Stimulated activated CD4-positive, alpha-beta T cell treated with anti-CD3 and anti-CD28 coated beads, Interleukin-1b, Interleukin-23, amount 100 ng/mL, for 24 hours (primary cell): ENCODE measurements at places on chromosomes 13 and 19.

GRCh38 chr13:94057618-94058186 lies 421.8 kb downstream of the DCT start:
- DNase-seq, result no peak

- DNase-seq, result no peak
Observed at GRCh38 chr13:38758277-38758676, 71.4 kb downstream of the FREM2 start.

DNA sequence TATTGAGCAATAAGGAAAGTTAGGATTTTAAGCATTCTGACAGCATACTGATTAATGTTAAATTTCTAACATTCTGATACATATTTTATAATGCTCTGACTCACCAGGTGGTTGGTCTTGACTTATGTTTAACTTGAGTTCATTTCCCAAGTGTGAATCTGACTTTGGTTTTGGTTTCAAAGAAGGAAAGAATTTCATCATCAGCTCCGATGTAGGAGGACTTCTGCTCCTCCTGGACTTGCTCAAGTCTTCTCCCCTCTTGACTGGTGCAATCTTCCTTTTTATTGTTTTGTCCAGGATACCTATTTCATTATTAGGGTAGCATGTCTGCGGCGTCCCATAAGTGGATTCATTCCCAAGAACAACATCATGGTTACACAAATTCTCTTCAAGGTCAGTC lies 141.3 kb downstream of the RNF17 start:
- no peak for DNase-seq

DNA sequence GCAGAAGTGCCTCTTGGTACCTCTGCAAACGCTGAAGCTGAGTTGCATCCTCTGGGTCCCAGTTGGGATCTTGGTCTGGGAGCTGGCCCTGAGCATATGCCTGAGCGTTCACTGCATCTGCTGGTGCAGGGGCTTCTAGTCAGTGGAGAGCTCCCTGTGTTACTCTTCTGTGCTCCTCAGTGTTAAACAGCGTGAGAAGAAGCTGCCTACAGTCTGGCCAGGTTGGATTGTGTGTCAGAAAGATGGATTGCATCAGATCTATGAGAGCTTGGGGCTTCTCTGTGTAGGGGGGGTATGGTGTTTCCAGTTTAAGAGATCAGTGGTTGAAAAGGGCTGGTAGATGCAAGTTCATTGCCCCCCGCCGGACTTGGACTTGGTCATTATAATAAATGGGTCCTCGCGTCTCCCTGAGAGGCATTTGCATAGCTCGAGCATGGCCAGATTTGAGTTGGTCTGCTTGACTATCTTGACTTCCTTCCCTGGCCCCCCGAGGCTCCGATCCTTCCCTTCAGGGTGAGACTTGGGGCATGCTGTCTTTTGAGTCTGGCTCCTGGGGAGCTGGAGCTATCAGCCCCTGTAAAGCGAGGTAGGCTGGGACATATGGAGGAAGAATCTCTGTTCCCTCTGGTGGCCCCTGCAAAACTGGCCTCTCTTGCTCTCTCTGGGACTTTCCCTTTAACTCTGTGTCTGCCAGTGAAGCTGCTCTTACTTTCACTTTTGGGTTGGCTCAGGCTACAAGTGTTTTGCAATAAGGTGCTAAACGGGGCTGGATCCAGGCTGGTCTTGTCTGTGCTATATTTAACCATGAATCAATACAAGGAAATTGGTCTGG lies 52.9 kb downstream of the OR10H4 start:
- DNase-seq, result no peak

GRCh38 chr13:47957073-47957472 lies 44.0 kb downstream of the SUCLA2 start:
- no peak for DNase-seq

GRCh38 chr13:44822291-44822690 lies 167.0 kb downstream of the NUFIP1 start:
- no peak for DNase-seq

GRCh38 chr19:18433015-18433691 lies 4.8 kb downstream of the ISYNA1 start:
- no peak for DNase-seq

DNA sequence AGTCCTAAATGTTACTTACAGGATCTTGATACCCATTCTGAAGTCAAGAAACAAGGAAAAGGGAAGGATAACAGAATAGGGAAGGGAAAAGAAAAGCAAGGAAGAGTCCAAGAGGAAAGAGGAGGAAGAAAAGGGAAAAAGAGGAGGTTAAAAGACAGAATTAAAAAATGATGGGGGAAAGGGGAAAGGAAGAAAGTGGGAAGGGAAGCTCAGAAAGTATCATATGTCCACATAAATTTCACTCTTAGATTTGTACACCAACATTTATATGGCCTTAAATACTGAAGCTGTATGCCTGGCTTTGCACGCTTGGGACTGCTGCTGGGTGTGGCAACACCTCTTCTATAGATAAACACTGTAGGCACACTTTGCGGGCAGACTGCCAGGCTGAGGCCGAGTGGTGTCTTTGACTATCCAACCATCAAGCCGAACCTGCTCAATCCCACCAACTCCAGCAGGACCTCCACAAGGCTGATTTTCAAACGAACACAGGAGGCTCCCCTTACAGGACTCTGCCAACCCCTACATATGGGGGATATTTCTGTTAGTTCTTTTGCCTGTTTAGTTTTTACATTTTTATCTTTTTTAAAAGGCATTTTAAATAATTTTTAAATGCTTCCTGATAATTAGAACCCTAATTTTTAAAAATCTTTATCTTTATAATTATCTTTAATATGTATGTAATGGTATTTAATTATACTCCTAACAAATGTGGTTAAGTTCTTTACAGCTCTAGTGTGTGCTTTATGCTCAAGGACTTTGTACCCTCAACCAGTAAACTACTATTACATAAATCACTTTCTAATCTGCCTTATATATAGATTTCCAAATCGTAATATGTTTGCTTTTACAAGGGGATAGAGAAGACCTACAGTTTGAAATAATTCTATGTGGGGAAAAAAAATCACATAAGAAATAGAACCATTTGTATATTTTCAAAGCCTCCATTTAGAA lies 154.2 kb downstream of the DIAPH3 start:
- DNase-seq, result no peak

DNA sequence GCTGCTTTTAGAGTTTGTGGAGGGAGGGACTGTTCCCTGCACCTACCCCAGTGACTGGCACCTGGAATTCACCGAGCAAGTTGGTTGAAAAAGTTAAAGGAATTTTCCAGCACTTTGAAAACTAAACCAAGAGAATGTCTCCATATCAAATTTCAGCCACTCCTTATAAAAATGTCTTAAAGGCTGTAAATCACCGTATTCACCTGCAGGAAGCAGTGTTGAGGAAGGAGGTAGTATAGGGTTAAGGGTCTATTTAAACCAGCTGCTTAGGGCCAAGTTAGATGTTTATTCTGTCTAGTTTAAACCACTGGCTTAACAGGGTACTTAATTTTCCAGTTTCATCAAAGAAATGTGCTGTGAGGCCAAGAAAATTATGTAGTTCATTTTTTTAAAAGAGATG lies 3.8 kb upstream of the RAB20 start:
- no peak for DNase-seq

- DNase-seq, result no peak
Observed at GRCh38 chr13:111665691-111666095, 345.3 kb downstream of the TEX29 start.

GRCh38 chr19:28492621-28493020 lies 720.3 kb downstream of the UQCRFS1 start:
- DNase-seq, result no peak

DNA sequence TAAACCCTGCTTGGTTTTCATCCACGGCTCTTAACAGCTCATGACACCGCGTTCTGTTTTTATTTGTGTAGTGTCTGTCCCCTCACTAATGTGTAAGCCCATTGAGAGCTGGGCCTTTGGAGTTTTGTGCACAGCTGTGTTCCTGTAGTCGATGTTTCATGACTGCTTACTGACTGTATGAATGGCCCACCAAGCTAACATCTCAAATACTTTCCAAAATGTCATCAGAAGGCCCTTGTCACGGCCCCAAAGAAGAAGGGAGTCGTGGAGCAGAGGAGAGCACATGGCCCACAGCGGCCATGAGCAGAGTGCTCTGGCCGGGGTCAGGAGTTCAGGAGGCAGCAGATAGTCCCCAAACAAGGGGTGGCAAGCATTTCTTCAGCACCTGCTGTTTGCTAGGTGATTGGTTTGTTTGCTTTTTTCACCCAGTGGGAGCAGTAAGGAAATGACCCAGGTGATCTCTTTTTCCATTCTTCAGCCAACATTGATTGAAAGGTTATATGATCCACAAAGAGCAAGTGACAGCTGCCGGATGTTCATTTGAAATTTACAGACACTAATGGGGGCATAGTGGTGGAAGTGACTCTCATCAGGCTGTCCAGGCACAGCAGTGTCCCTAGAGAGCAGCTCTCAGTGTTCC lies 315.2 kb downstream of the ATP8A2 start:
- no peak for DNase-seq

GRCh38 chr13:26457212-26457611 lies 100.3 kb upstream of the WASF3 start:
- no peak for DNase-seq

- no peak for DNase-seq
Observed at GRCh38 chr13:33366469-33367062, 81.0 kb upstream of the STARD13 start.

DNA sequence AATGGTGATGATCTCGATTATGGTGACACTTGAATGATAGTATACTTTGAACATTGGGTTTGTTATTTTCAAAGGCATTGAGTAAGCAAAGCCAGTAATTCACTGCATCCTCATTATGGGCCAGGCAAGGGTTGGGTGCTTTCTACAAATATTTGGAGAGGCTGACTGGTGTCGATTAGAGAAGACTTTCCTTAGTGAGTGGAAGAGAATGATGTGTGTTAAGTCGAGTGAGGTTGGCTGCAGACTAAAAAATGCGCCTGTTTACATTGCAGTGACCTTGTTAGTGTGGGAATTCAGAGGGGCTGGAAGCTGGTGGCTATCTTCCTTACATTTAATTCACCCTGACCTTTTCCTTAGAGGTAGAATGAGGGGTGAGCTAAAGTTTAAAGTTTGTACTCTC lies 22.4 kb upstream of the RNF113B start:
- DNase-seq, result no peak

DNA sequence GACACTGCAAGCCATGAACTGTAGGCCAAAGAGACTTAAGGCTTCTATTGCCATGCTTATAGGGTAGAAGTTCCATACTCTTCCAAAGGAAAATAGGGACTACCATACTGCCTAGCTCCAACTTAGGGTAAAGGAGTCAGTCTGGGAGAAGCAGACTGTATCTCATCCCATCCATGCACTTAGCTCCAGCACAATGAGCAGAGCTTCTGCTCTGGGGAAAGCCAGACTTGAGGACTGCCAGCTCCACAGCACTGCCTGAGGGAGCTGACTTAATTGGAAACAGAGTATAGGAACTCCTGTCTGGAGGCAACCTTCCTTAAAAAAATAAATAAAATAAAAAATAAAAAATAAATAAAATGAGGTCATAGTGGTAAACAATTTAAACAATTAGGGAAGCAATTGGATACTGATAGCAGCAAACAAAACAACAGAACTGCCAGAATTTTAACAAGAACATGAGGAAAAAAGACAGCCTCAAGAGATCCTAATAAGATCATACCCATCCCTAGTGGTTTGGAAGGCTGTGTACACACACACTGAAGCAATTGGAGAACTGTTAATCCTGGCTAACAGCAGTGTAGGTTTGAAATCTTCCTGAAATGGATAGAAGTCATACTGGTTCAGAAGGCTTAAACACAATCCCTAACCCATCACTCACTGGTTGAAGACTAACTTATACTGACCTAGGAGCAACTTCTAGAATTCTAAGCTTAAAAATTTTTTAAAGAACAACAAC lies 550.1 kb downstream of the TBC1D4 start:
- no peak for DNase-seq

DNA sequence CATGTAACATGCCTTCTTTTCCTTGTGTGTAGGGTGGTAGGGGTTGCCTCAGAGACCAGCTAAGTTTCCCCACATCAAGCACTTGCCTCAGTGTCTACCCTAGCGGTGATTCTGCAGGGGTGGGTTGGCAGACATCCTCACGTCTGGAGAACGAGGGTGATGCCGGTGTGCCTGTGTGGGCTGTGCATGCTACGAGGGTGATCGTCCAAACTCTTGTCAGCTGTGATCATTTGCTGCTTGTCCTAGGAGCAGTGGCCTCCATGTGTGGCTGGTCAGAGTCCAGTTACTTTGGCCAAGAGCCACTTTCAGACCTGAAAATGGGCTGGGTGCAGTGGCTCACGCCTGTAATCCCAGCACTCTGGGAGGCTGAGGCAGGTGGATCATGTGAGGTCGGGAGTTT lies 5.1 kb downstream of the GPI start:
- DNase-seq, result no peak

DNA sequence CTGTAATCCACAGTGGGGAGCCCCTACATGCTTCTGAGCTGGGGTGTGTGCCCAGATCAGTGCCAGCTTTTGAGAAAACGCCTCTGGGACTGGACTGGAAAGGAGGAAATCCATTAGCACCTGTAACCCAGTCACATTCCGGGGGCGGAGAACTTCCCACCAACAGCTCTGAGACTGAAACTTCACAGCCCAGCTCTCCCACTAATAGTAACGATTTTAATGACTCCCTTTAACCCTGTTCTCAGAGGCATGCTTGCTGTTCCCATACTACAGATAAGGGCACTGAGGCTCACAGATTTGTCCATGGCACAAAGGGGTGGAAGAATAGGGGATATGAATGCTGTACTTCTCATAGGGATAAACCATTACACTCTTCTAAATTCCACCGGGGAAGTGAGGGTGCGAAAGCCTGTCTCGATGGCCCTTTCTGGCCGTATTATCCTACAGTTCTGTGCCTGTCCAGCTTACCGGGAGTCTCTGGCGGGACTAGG lies 851 bp downstream of the FBXO46 start:
- DNase-seq, result no peak

GRCh38 chr19:38862321-38863059 lies 12.7 kb upstream of the HNRNPL start:
- DNase-seq, result no peak

DNA sequence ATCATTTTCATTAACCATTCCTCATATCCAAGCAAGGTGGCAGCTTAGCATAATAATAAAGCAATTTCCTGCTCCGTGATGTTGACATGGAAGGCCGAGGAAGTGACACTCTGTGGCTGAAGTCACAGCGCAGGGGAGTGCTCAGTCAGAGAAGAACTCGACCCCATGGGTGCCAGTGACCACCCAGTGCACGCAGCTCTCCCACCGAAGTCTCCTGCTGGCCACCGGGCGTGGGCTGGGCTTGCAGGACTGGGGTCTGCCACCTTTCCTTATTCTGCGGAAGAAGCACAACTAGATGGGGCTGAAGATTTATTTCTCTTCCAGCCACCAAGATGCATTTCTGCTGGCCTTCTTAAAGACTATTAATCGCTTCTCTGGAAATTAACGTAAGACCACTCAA lies 132.1 kb upstream of the SPACA7 start:
- no peak for DNase-seq

- DNase-seq, result no peak
Observed at GRCh38 chr13:32669030-32669646, 82.9 kb downstream of the PDS5B start.

DNA sequence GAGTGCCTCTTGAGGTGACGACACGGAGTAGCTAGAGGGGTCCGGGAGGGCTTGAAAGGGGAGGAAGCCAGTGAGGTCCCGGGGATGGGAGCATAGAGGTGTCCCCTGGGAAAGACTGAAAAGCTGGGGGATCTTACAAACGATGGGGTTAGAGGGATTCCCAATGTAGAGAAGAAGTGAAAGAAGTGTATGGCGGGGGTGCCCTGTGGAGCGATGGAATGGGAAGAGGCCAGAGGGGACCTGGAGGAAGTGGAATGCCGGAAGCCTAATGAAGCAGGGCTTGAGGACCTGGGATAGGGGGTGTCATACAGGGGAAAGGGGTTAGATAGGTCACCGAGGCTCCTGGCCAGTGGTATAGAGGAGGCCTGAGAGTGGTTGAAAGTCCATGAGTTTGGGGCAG lies 580 bp downstream of the AP2A1 start:
- no peak for DNase-seq
